ENCODE measurements at places on chromosomes 2 and 18. TPM values are rescaled to one million over a fixed set of nuclear protein-coding genes. Genes with fewer than 3 reads are reported as not detected.
A peak's percentile ranks its signal among the peaks of the same experiment; 100 is the strongest.

- H3K36me3 ChIP-seq: peaks cover 4% of the 10 kb centered on the region
- DNase-seq: no peak
- no peaks in the 10 kb centered on the region for H3K27me3 ChIP-seq
- H3K27ac ChIP-seq: no peak overlapping the region
- H3K4me1 ChIP-seq: peaks cover 11% of the 10 kb centered on the region
Measured at GRCh38 chr2:175101514-175101913, 66.5 kb downstream of the ATF2 start.

DLGAP1 gene
- 2.3 TPM for total RNA-seq

- no peak overlapping the region for H3K4me3 ChIP-seq
- H3K27ac ChIP-seq: no peak overlapping the region
- H3K36me3 ChIP-seq: no peaks in the 10 kb centered on the region
- DNase-seq: no peak
- no peaks in the 10 kb centered on the region for H3K4me1 ChIP-seq
Measured at GRCh38 chr2:20474757-20475566, 28.1 kb downstream of the RHOB start.

- H3K27ac ChIP-seq: no peak overlapping the region
- DNase-seq: no peak
- H3K36me3 ChIP-seq: no peaks in the 10 kb centered on the region
Measured at GRCh38 chr2:200618590-200619021, 32.8 kb downstream of the AOX1 start.

- H3K27ac ChIP-seq: peak overlapping the region; percentile 19
- H3K4me3 ChIP-seq: no peak overlapping the region
- no peaks in the 10 kb centered on the region for H3K36me3 ChIP-seq
Measured at GRCh38 chr2:197286805-197287595, 23.6 kb downstream of the ANKRD44 start.

- no peaks in the 10 kb centered on the region for H3K4me1 ChIP-seq
- H3K27me3 ChIP-seq: no peaks in the 10 kb centered on the region
- H3K27ac ChIP-seq: no peak overlapping the region
Measured at GRCh38 chr2:125364192-125364983, 1291.6 kb upstream of the GYPC start.

DNA sequence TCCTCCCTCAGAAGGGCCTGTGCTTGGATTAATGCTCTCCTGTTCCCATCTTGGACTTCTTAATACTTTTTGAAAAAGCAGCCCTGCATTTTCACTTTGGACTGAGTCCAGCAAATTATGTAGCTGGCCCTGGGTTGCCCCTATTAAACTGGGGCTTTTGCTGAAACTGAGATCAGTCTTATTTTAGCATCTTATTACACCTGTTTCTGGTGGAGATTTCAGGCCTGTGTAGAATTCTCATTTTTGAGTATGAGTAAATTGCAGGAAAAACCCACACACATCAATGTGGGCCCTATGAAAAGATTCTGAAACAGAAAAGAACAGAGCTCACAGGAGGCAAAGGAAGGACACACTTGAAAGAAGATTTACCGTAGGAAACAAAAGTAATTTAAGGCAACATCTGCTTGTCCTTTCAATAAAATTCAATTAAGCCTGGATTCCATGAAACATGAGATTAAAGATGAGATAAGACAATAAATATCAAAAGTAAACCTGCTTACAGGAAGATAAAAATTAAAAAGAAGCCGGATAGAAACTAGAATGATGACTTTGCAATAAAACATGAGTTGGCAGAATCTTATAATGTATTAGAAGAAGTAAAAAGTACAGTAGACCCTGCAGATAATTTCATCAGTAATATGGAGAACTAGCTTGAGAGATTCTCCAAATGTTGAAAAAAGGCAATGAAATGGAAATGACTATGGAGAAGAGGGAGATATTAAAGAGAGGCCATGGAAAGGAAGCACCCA is 90.7 kb upstream of the GCFC2 start:
- no peaks in the 10 kb centered on the region for H3K27me3 ChIP-seq
- no peak overlapping the region for H3K4me3 ChIP-seq
- no peaks in the 10 kb centered on the region for H3K36me3 ChIP-seq
- H3K4me1 ChIP-seq: no peaks in the 10 kb centered on the region
- DNase-seq: no peak

DNA sequence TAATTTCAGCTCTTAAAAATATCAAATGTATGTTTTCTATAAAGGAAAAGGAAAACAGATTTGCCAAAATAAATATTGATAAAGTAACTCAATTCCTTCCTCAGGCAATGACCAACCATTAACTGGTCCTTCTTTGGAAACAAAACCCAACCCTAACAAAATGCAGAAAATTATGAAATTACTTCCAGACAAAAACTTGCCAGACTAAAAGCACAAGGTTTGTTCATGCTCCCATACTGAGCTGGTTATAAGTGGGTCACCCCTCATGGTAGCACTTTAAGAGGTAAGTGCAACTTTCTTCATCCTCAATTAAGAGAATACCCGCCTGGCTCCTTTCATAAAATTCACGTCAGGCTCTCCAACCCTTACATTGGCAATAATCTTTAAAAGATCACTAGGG is 31.1 kb upstream of the TTC32 start:
- H3K27me3 ChIP-seq: no peaks in the 10 kb centered on the region
- DNase-seq: no peak
- peak overlapping the region; percentile 71 for H3K27ac ChIP-seq
- H3K4me3 ChIP-seq: peak overlapping the region; percentile 32

DNA sequence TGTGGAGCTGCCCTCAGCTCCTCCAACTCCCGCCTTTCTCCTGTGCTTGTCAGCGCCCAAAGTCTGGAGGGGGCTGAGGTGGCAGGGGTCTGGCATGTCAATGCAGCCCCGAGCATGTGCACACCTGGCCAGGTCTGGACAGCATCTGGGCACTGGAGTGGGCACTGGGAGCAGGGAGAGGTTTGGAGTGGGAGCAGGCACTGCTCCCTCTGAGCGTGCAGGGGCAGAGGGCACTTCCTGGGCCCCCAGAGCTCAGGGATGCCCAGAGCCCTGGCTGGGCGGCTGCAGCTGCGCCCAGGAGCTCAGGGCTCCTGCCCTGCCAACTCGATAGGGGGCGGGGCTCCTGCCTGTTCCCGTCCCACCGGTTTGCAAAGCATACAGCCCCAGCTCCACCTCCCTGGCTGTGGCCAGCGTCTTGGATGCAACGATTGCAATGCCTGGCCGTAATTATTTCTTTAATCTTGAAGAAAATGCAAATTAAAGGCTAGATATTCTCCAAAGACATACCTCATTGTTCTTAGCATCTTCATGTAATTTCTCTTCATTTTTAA is 57.4 kb upstream of the LDAH start:
- no peak overlapping the region for H3K4me3 ChIP-seq
- H3K4me1 ChIP-seq: no peaks in the 10 kb centered on the region
- no peaks in the 10 kb centered on the region for H3K27me3 ChIP-seq
- H3K36me3 ChIP-seq: no peaks in the 10 kb centered on the region

DNA sequence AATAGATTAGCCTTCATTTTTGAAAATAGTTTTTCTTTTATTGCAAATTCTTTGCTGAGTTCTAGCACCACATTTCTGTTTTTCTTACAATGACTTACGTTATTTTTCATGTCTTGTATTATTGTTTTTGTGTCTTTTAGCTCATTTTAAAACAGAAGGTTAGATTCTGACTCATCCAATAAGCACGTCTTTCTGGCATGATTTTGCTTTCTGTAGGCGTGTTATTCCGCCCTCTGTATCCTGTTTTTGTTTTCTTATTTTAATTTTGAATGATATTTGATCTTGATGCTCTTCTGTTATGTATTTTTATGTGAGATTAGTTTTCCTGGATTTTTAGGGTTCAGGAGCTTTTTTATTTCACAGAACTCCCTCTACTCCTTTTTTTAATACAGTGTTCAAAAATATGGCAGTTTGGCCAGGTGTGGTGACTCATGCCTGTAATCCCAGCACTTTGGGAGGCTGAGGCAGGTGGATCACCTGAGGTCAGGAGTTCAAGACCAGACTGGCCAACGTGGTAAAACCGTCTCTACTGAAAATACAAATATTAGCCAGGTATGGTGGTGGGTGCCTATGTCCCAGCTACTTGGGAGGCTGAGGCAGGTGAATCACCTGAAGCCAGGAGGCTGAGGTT is 145.0 kb downstream of the CLIP4 start:
- H3K27me3 ChIP-seq: peaks cover 2% of the 10 kb centered on the region
- H3K36me3 ChIP-seq: no peaks in the 10 kb centered on the region
- H3K27ac ChIP-seq: no peak overlapping the region
- peak; percentile 61 for DNase-seq
- peaks cover 10% of the 10 kb centered on the region for H3K4me1 ChIP-seq
